ENCODE measurements at places on chromosomes 7 and 10. TPM values are rescaled to one million over a fixed set of nuclear protein-coding genes. Genes with fewer than 3 reads are reported as not detected.

Gene ATXN7L1
- 23.1 TPM for total RNA-seq

Gene NUTM2D
- 2.5 TPM for total RNA-seq

Gene ADAM22
- 2.9 TPM for total RNA-seq

Gene HOXA5
- not detected for total RNA-seq

Gene EIF5AL1
- 0.20 TPM for total RNA-seq

Gene ACTL6B
- not detected for total RNA-seq

Gene DKK1
- not detected for total RNA-seq

Gene OR6B1
- not detected for total RNA-seq

Gene PRPF18
- 21.7 TPM for total RNA-seq

Gene NAT16
- not detected for total RNA-seq

Gene PLPP4
- total RNA-seq: not detected

Gene OR2A12
- total RNA-seq: not detected

Gene LZTS2
- total RNA-seq: 16.4 TPM

Gene CAMK2B
- 0.27 TPM for total RNA-seq

Gene CYP2C18
- total RNA-seq: 0.07 TPM

Gene TSPAN13
- total RNA-seq: 0.57 TPM

Gene BTBD16
- total RNA-seq: not detected

Gene ADRA2A
- not detected for total RNA-seq

Gene CC2D2B
- 0.64 TPM for total RNA-seq

Gene UNCX
- total RNA-seq: not detected

Gene VWA2
- not detected for total RNA-seq

Gene FMC1
- 3.4 TPM for total RNA-seq
